ENCODE measurements at places on chromosomes 2 and 18. TPM values are rescaled to one million over a fixed set of nuclear protein-coding genes. Genes with fewer than 3 reads are reported as not detected.

The VIT gene
- 1.2 TPM for total RNA-seq

- no peaks in the 10 kb centered on the region for H3K27me3 ChIP-seq
- H3K36me3 ChIP-seq: peaks cover 2% of the 10 kb centered on the region
- H3K4me1 ChIP-seq: peaks cover 95% of the 10 kb centered on the region
Observed at GRCh38 chr2:150476809-150477302, 10.6 kb downstream of the RND3 start.

GRCh38 chr2:85926931-85927661 is 38.3 kb upstream of the ST3GAL5 start:
- no peak for DNase-seq
- H3K36me3 ChIP-seq: no peaks in the 10 kb centered on the region
- no peak overlapping the region for H3K27ac ChIP-seq

The IL18R1 gene
- total RNA-seq: not detected

GRCh38 chr2:173272849-173273248 is 81.8 kb upstream of the CDCA7 start:
- H3K27me3 ChIP-seq: no peaks in the 10 kb centered on the region
- DNase-seq: no peak
- H3K4me3 ChIP-seq: no peak overlapping the region
- no peaks in the 10 kb centered on the region for H3K4me1 ChIP-seq
- H3K36me3 ChIP-seq: no peaks in the 10 kb centered on the region
- H3K27ac ChIP-seq: no peak overlapping the region

GRCh38 chr2:57957238-57957637 is 89.4 kb upstream of the VRK2 start:
- H3K36me3 ChIP-seq: no peaks in the 10 kb centered on the region
- DNase-seq: no peak
- H3K4me3 ChIP-seq: no peak overlapping the region

The C2orf80 gene
- total RNA-seq: not detected

DNA sequence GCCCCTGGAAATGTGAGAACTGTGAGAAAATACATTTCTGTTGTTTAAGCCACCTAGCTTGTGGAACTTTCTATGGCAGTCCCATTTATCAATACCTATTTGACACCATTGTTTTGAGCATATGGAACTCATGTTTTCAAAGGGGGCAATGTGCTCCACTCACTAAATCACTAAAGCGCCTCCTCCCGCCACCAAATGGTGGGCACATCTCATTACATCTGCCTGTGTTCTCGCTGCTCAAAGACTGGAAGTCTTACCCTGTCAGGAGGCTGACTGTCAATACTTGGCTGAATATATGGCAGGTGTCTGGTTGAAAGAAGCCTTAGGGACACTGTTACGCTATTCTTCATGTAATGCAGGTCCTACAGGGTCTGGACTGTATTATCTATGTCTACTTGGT is 767.7 kb downstream of the TSN start:
- no peak overlapping the region for H3K27ac ChIP-seq
- H3K4me3 ChIP-seq: no peak overlapping the region
- H3K27me3 ChIP-seq: no peaks in the 10 kb centered on the region

GRCh38 chr2:83191316-83191715 is 1267.8 kb downstream of the SUCLG1 start:
- no peaks in the 10 kb centered on the region for H3K4me1 ChIP-seq
- H3K27me3 ChIP-seq: no peaks in the 10 kb centered on the region
- H3K4me3 ChIP-seq: no peak overlapping the region
- H3K36me3 ChIP-seq: no peaks in the 10 kb centered on the region

- no peaks in the 10 kb centered on the region for H3K36me3 ChIP-seq
- H3K27me3 ChIP-seq: no peaks in the 10 kb centered on the region
- H3K4me3 ChIP-seq: no peak overlapping the region
- H3K27ac ChIP-seq: no peak overlapping the region
- no peak for DNase-seq
Observed at GRCh38 chr2:239425631-239426030, 24.8 kb upstream of the HDAC4 start.

DNA sequence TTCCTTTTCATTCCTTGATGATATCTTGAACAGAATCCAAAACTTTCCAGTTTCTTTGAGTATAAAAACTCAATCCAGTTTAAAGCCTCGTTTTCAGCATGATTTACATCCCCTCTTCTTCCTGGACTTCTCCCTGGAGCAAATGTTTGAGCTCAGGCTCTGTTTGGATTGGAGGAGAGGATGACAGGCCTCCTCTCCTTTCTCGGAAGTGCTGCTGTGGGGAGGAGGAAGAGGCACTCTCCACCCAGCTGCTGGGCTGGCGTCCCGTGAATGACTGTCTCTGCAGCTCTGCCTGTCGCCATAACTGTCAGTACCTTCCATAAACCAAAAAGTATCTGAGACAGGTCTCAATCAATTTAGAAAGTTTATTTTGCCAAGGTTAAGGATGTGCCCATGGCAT is 238.2 kb upstream of the AGAP1 start:
- DNase-seq: no peak
- no peaks in the 10 kb centered on the region for H3K36me3 ChIP-seq
- H3K27me3 ChIP-seq: no peaks in the 10 kb centered on the region
- no peaks in the 10 kb centered on the region for H3K4me1 ChIP-seq
- no peak overlapping the region for H3K4me3 ChIP-seq

DNA sequence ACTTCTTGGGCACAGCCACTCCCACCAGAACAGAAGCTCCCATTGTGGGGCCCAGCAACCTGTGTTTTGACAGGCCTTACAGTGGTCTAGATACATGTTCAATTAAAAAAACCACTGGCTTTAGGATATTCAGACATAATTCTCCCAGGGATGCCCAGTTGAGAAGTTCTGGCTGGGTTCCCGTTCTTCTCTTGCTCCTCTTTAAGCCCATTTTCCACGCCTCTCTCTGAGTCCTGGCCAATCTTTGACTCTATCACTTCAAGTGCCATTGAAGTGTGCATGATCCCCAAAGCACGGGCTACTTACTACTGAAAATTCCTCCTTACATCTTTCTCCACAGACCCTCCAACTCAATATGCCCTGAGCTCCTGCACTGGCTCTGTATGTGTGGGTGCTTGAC is 17.5 kb upstream of the SULT1C3 start:
- no peak overlapping the region for H3K27ac ChIP-seq
- no peaks in the 10 kb centered on the region for H3K27me3 ChIP-seq
- no peak for DNase-seq

DNA sequence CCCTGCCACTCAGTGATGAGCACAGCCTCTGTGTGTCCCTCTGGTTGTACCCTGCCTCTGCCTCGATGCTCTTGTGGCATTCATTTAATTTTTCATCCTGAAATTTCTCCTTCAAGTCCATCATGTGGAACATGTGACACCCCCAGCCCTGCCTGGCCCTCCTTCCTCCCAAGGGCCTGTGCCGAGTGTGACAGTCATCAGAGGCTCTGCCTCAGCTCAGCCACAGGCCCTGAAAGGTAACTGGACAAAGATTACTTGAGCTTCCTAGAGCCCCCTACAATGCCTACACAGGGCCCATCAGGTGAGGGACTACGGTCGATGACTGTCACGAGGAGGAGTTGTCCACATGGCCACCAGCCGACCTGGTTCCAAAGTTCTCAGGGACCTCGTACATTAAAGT is 75.1 kb downstream of the C1QL2 start:
- H3K27me3 ChIP-seq: no peaks in the 10 kb centered on the region
- H3K4me3 ChIP-seq: no peak overlapping the region
- H3K27ac ChIP-seq: no peak overlapping the region
- DNase-seq: no peak

- H3K36me3 ChIP-seq: no peaks in the 10 kb centered on the region
- no peak for DNase-seq
- H3K4me3 ChIP-seq: no peak overlapping the region
- no peaks in the 10 kb centered on the region for H3K27me3 ChIP-seq
- no peaks in the 10 kb centered on the region for H3K4me1 ChIP-seq
Observed at GRCh38 chr18:55841314-55841713, 253.3 kb upstream of the TCF4 start.

Measured in Caco-2 (cell line).